Stomach (tissue), 19 donors: ENCODE measurements at places on chromosomes 7 and 10. TPM values are rescaled to one million over a fixed set of nuclear protein-coding genes. Genes with fewer than 3 reads are reported as not detected.

DNA sequence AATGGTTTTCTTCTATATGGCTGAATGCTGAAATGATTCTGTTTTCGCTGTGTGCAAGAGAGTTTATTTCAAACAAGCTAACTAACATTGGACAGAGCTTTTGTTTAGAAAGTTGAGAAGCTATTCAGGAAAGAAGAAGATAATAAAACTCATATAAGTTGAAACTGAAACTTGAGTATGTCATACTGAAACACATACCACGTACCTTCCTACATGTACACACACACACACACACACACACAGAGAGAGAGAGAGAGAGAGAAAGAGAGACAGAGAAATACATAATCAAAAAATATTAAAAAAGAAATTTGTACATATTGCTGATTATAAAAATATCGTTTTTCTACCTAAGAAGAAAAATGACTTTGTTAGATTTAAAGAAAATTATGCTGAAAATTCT is 561.9 kb upstream of the KCND2 start:
- no peak for DNase-seq

DNA sequence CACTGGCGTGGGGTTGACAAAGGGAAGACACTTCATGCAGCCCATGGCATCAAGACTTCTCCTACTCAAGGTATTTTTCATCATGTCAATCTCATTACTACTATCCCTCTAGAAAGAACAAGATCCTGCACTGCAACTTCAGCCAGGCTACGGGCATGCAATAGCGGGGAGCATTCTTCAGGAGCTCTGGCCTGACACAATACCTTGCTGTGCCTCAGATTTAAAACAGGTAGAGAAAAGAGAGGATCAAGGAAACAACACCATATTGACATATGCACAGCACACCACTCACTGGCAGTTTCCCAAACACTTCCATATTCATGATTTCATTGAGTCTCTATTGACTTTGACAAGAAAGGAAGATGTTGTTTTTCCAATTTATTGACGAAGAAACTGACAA is 51.5 kb downstream of the DOCK4 start:
- no peak for DNase-seq

DNA sequence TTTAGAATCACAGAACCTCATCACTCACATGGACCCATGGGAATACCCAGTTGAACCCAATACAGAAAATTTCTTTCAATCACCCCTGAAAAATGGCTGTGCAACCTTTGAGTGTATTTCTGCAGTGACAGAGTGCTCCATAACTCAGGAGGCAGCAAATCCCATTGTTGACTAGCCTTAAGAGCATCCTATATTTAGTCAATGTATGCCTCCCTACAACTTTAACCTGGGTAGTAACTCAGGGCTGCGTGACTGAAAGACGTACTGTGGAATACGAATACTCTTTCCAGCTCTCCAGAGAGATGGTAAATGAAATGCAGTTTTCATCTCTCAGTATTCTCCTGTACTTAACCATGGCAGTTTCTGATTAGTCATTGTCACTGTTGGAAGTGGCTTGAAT is 573.0 kb upstream of the POM121L12 start:
- DNase-seq = no peak

The SAMD9 gene
- total RNA-seq = 9.3 TPM
